Caco-2 (cell line): ENCODE measurements at places on chromosomes 5 and 9. TPM values are rescaled to one million over a fixed set of nuclear protein-coding genes. Genes with fewer than 3 reads are reported as not detected.

The IL3 gene
- not detected in 2 replicates for total RNA-seq

DNA sequence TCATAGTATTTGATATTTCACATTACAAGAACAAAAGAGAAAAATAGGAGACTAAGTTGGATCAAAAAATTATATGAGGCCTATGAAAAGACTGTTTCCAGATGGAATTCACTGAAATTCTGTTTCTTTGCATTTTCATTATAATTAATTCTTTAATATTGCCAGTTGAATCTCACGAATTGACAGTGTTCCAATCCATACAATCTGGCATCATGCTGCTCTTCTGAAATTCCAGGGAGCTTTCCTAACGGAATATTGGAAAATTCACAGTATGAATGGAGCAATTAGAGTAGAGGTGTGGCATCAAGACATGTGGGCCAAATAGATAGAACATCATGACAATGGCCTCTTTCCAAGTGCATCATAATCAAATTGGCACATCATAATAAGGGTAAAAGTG lies 1178.9 kb upstream of the WWC1 start:
- no peak overlapping the region for H3K4me3 ChIP-seq
- no peaks in the 10 kb centered on the region for H3K27me3 ChIP-seq
- H3K27ac ChIP-seq: no peak overlapping the region
- H3K4me1 ChIP-seq: no peaks in the 10 kb centered on the region
- no peaks in the 10 kb centered on the region for H3K36me3 ChIP-seq
- no peak for DNase-seq

The STK32A gene
- 0.16 and 0.32 TPM in 2 replicates for total RNA-seq

DNA sequence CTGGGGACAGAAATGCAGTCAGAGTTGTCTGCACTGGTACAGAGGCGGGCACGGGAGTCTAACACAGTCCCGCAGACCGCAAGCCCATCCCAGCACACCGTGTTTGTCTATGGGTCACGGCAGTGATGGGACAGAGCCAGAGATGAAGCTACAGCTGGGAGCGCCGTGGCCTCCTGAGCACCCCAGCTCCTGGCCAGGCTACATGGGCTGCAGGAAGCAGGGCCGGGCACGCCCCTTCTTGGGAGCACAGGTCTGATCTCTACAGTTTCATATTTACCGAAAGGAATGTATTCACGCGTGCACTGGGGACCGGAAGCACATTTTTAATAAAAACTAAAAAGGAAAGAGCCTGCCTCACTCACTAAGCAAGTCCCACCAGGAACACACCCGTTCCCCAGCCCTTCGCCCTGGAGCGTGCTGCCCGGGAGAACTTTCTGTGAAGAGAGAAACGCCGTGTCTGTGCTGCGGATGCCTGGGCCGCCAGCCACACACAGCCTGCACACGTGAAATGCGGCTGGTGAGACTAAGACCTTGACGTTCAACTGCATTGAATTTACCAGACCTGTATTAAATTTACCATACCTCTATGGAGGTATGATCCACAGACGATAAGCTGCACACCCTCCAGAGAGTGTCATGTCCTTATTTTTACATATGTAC lies 81.1 kb downstream of the VAV2 start:
- no peaks in the 10 kb centered on the region; the same call in 1 of the 2 replicates for H3K36me3 ChIP-seq
- no peak for DNase-seq
- no peak overlapping the region for H3K4me3 ChIP-seq
- no peak overlapping the region for H3K27ac ChIP-seq
- H3K4me1 ChIP-seq: no peaks in the 10 kb centered on the region
- no peaks in the 10 kb centered on the region for H3K27me3 ChIP-seq

DNA sequence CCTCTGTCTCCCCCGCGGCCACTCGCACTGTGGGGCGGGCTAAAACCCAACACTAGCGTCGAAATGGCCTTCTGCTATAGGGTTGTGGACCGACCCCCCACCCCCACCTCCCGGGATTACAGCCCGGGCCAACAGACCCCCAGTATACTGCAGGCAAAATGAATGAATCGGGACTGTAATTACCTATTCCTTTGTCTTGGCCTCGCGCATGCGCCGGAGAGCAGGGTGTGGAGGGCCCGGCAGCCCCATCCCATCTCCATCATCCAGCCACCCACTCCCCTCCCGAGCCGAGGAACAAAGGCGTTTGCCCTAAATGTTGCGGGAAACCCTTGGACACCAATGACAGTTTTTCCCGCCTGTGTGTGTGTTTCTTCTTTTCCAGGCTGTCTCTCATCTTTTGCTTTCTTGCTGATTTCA lies 1.6 kb downstream of the BASP1 start:
- H3K27me3 ChIP-seq: no peaks in the 10 kb centered on the region
- peak overlapping the region; percentile 59 for H3K27ac ChIP-seq
- DNase-seq: no peak
- H3K36me3 ChIP-seq: no peaks in the 10 kb centered on the region

DNA sequence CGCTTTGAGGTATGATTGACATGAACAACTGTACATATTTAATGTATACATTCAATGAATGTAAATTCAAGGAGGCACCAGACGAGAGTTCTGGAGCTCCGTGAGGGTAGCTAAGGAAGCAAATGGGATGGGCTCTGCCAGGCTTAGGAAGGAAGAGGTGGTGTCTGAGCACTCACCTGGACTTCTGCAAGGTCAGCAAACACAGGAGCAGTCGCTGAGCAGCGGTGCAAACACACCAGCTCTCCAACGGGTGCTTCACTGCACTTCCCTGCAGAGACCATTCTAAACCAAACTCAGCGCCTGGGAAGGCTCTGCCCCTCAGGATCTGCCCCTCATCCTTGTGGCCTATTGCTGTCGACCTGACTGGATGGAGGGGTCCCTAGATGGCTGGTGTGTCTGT lies 101.5 kb downstream of the COL23A1 start:
- no peaks in the 10 kb centered on the region for H3K36me3 ChIP-seq
- no peak overlapping the region for H3K4me3 ChIP-seq
- H3K27ac ChIP-seq: no peak overlapping the region
- no peak for DNase-seq
- H3K4me1 ChIP-seq: no peaks in the 10 kb centered on the region
